GM12878 (cell line): ENCODE measurements at places on chromosomes 5 and 9. TPM values are rescaled to one million over a fixed set of nuclear protein-coding genes. Genes with fewer than 3 reads are reported as not detected.

DNA sequence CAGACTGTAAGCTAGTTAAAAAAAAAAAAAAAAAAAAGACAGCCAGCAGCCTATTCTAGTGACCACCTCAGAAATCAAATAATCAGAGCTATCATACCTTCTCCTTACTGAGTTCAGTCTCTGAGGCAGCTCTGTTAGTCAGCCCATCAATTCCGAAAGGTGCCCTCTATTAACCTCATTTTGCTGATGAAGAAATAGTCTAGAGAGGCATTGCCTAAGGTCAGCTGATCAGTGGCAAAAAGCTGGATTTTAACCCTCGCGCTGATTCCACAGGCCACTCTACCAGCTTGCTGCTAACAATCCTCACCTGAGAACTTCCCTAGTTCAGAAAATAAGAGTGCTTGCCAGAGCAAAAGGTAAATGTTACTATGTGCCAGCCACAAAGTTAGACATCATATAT, 172.0 kb downstream of the DENND1A start:
- no peaks in the 10 kb centered on the region for H3K36me3 ChIP-seq
- peaks cover 17% of the 10 kb centered on the region for H3K4me1 ChIP-seq
- no peak for DNase-seq
- no peak overlapping the region for H3K4me3 ChIP-seq

- no peaks in the 10 kb centered on the region for H3K4me1 ChIP-seq
- H3K27me3 ChIP-seq, result no peaks in the 10 kb centered on the region
- H3K36me3 ChIP-seq, result no peaks in the 10 kb centered on the region
- no peak overlapping the region for H3K4me3 ChIP-seq
These were observed 562.3 kb upstream of the C9orf72 start for GRCh38 chr9:28135549-28135948.

The RGS7BP gene
- total RNA-seq, result not detected in 2 replicates

The PCDHGB4 gene
- 0.08 TPM in 1 of 2 replicates, not detected in the other for total RNA-seq

DNA sequence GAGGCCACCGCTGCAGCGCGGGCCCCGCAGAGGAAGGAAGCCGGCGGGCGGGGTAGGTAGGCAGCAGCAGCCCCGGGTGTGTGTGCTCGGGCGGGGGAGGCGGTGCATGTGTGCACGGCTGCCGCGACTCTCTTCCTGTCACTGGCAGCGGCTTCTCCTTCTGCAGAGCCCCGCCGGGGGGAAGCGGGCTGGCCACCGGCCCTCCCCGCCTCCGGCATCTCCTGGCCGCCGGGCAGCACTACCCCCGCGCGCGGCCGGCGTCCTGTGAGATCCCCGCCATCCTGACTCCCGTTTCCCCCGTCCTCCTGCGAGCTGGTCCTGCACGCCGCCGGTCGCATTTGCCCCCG, 315 bp downstream of the PIK3R1 start:
- H3K27ac ChIP-seq, result peak overlapping the region; percentile 80
- no peaks in the 10 kb centered on the region for H3K27me3 ChIP-seq
- peaks cover 4% of the 10 kb centered on the region; the same call in 1 of the 2 replicates for H3K4me1 ChIP-seq
- H3K36me3 ChIP-seq, result no peaks in the 10 kb centered on the region
- peak overlapping the region; percentile 92 for H3K4me3 ChIP-seq

GRCh38 chr9:68995776-68996175, 18.1 kb downstream of the PRKACG start:
- no peaks in the 10 kb centered on the region for H3K36me3 ChIP-seq
- H3K4me1 ChIP-seq, result peaks cover 11% of the 10 kb centered on the region
- no peak overlapping the region for H3K4me3 ChIP-seq
- no peak overlapping the region for H3K27ac ChIP-seq
- H3K27me3 ChIP-seq, result no peaks in the 10 kb centered on the region

The CDX1 gene
- not detected in 2 replicates for total RNA-seq

The ENDOG gene
- 28.1 and 28.2 TPM in 2 replicates for total RNA-seq

- H3K27me3 ChIP-seq, result no peaks in the 10 kb centered on the region
- no peak overlapping the region for H3K4me3 ChIP-seq
- no peak overlapping the region for H3K27ac ChIP-seq
- no peaks in the 10 kb centered on the region for H3K4me1 ChIP-seq
These were observed 646.5 kb upstream of the GRAMD2B start for GRCh38 chr5:125776656-125777139.

- no peak overlapping the region for H3K27ac ChIP-seq
- peaks cover 16% of the 10 kb centered on the region for H3K36me3 ChIP-seq
- H3K4me1 ChIP-seq, result no peaks in the 10 kb centered on the region
- DNase-seq, result no peak
- no peak overlapping the region for H3K4me3 ChIP-seq
These were observed 59.5 kb downstream of the FBXO38 start for GRCh38 chr5:148443241-148443640.

DNA sequence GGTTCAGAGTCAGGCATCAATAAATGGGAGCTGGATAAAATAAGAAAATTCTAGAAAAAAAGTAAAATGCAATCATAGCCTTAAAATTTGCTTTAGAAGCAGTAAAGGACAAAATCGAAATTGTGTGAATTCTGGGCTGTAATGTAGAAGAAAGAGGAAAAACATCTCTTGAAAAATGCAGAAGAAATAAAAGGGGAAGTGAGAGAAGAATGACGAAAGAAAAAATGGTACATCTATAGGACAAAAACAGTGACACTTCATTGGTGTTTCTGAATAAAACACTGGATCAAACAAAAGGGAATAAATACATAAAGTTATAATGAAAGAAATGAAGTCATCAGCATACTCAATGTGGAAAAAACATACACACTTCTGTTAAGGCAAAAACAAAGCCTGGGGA, 642.3 kb downstream of the ACTL7B start:
- H3K36me3 ChIP-seq, result no peaks in the 10 kb centered on the region
- no peak overlapping the region for H3K27ac ChIP-seq
- H3K4me1 ChIP-seq, result no peaks in the 10 kb centered on the region
- no peak overlapping the region for H3K4me3 ChIP-seq
- DNase-seq, result no peak

The KCNIP1 gene
- not detected in 2 replicates for total RNA-seq

DNA sequence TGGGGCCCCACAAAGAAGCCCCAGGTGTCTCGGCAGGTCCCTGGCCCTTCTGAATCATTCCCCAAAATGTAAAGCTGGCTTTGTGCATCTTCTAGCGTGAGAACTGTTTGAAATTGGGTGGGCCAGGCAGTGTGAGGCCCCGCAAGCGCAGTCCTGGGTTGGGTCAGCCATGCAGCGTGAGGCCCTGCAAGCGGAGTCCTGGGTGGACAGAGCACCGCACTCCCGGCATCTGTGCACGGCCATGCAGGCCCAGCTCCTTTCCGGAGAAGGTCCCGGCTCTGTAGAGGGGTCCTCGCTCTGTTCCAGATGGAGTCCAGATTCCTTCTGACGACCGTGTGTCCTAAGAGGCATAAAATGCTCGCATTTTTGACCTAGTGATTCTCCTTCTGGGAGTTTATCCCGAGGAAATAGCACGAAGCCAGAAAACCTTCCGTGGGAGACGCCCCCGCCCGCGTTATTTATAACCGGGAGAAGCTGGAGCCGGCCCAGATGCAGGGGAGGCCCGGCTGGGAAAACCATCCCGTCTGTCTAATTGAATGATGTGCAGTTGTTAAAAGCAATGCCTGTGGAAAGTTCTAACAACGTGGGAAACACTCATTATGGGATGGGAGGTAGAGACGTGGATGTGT, 19.4 kb upstream of the NOTCH1 start:
- H3K27ac ChIP-seq, result no peak overlapping the region
- peaks cover 29% of the 10 kb centered on the region for H3K4me1 ChIP-seq
- no peak for DNase-seq
- no peaks in the 10 kb centered on the region for H3K27me3 ChIP-seq
- H3K4me3 ChIP-seq, result no peak overlapping the region

DNA sequence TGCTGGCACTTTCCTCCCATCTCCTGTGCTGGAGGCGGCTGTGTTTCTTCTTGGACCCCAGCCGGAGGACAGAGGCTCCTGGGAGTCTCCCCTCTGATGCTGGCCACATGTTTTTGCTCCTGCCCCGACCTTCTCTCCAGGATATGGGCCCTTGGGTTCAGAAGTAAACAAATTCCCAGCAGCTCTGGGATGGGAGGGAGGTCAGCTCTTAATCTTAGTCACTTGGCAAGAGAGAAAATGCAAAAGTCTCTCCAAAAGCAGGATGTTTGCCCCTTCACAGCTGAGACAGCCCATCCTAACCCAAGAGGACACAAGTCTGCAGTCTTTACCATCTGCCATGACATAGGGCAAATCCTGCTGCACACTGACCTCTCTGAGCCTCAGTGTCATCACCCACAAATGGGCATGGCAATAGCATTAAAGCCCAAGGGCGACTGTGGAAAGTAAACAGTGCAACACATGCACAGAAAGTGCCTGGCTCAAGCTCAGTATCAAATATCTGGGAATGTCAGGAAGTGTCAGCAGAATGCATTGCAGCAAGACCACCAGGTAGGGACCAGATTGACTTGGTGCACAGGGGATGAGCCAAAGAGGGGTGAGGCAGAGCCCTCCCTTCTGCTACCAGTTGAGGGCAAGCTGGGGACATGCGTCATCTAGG, 117.0 kb upstream of the CXCL14 start:
- no peaks in the 10 kb centered on the region for H3K4me1 ChIP-seq
- H3K4me3 ChIP-seq, result no peak overlapping the region
- H3K27ac ChIP-seq, result no peak overlapping the region
- DNase-seq, result no peak
- no peaks in the 10 kb centered on the region for H3K27me3 ChIP-seq

DNA sequence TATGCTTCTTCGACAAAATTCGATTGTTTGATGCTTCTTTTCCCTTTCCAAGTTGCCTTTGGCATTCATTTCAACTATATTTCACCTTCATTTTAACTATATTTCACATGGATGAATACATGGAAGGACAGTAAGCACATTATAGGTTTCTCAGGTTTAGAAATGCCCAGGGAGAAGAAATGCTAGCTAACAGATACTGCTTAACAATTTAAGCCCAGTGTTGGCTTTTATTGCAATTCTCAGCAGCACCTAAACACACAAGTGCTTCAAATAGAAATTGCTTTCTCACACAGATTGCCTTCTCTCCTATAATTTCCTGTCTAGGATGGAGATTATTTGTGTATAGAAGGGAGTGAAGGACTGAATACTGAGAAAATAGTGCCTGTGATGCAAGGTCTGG, 30.2 kb upstream of the SMC5 start:
- H3K4me1 ChIP-seq, result no peaks in the 10 kb centered on the region
- no peaks in the 10 kb centered on the region for H3K27me3 ChIP-seq
- no peak overlapping the region for H3K27ac ChIP-seq
- DNase-seq, result no peak
- no peak overlapping the region for H3K4me3 ChIP-seq

- no peak for DNase-seq
- no peaks in the 10 kb centered on the region for H3K27me3 ChIP-seq
- H3K4me3 ChIP-seq, result no peak overlapping the region
These were observed 150.1 kb upstream of the STK32A start for GRCh38 chr5:147084702-147085101.

GRCh38 chr9:75190762-75191161, 102.4 kb downstream of the OSTF1 start:
- H3K4me1 ChIP-seq, result no peaks in the 10 kb centered on the region
- no peak overlapping the region for H3K4me3 ChIP-seq
- no peak for DNase-seq
- no peak overlapping the region for H3K27ac ChIP-seq
- H3K27me3 ChIP-seq, result peaks cover under 1% of the 10 kb centered on the region; the same call in 1 of the 2 replicates
- H3K36me3 ChIP-seq, result no peaks in the 10 kb centered on the region

GRCh38 chr5:139878093-139878492, 82.5 kb downstream of the PSD2 start:
- no peak overlapping the region for H3K27ac ChIP-seq
- no peaks in the 10 kb centered on the region for H3K27me3 ChIP-seq
- no peaks in the 10 kb centered on the region for H3K4me1 ChIP-seq
- DNase-seq, result no peak

The TPM2 gene
- total RNA-seq, result 2.4 and 3.9 TPM in 2 replicates

DNA sequence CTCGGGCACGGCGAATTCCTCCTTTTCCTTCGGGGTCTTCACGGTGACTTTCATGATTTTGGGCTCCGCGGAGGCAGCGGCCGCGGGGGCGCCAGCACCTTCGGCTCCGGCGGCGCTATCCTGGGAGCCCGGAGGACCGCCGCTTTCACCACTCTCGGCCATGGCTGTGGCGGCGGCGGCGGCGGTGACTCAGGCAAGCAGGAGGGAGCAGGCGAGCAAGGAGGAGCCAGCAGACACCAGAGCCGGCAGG, 315 bp downstream of the UBQLN1 start:
- H3K4me3 ChIP-seq, result peak overlapping the region; percentile 90
- H3K4me1 ChIP-seq, result no peaks in the 10 kb centered on the region
- H3K27ac ChIP-seq, result peak overlapping the region; percentile 96
- no peak for DNase-seq
